NCI-H510A treated with DMSO at 0.1 percent for 48 hours (cell line): ENCODE measurements at places on chromosomes 4 and X.

DNA sequence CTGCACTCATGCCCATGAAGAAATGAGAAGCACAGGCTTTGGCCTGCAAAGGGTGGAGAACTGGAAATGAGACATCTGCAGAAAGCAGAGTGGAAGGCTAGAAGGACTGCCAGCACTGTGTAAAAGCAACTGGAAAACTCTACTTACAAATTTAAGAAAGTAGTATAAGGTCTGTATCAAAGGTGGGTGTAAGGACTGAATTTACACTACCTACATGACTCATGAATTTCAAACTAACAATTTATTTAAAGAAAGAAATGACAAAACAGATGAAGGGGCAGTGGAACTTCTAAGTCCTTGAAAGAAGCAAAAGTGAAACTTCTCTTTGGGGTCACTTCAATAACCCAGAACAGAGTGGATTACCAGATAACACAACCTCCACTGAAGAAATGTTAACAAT lies 71.2 kb downstream of the SLC10A7 start:
- no peak for DNase-seq

- no peak for DNase-seq
Observed at GRCh38 chr4:145230726-145231125, 50.3 kb upstream of the OTUD4 start.

- DNase-seq, result no peak
Observed at GRCh38 chr4:61210186-61210939, 10.2 kb downstream of the ADGRL3 start.

DNA sequence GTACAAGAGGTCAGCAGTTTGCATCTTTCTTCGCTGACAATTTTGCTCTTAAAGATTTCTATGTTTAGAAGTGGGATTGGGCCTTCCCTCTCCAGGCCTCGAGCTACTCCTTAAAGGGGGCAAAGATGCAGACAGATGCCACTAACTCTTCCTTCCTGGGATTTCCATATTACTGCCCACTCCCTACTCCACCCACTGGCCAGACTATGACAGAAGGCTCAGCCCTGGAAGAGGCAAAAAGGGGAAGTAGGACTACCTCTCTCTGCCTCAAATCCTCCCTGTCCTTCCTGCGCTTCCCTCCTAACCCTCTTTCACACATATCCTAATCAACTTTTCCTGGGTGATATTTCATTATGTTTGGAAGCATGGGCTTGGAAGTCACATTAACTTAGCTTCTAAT lies 58.3 kb downstream of the EVC2 start:
- no peak for DNase-seq

GRCh38 chrX:149984411-149984810 lies 46.1 kb upstream of the EOLA2 start:
- DNase-seq, result no peak

DNA sequence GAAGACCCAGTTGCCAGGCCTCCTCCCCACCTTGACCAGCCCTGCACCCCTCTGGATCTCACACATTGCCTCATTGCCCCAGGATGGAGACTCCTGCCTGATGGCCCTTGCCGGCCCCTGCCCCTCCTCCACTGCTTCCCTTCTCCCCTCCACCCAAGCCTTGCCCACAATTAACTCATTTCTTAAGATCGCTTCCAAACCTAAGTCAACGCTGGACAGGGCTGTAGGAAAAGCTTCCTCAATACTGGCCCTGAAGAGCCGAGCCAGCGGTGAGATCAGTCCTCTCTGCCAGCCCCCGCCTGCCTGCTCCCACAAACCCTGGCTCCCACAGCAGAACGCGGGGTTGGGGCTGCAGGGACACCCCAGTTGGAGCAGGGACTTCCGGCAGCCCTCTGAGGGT lies 7.5 kb upstream of the HAUS7 start:
- DNase-seq, result no peak

GRCh38 chr4:10123227-10124101 lies 6.9 kb upstream of the WDR1 start:
- peak; percentile 3 for DNase-seq

GRCh38 chr4:143281507-143282190 lies 55.0 kb upstream of the GAB1 start:
- no peak for DNase-seq

DNA sequence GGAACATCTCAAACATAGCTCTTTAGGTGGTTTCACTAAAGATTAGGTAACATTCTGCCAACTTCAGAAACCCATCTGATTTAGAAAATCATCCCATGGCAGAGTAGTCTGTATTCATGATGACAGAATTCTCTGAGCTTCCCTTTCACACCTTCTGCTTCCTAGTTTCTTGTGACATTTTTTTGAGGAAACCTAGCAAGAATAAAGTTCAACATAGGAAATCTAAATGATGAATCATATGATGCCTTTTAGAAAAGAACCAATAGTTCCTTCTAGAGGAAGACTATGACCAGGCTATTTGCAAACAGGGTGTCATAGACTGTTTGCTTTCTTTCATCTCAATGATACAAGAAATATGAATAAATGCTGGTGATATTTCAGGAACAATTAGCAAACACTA lies 49.8 kb upstream of the CAMK2D start:
- DNase-seq, result no peak

DNA sequence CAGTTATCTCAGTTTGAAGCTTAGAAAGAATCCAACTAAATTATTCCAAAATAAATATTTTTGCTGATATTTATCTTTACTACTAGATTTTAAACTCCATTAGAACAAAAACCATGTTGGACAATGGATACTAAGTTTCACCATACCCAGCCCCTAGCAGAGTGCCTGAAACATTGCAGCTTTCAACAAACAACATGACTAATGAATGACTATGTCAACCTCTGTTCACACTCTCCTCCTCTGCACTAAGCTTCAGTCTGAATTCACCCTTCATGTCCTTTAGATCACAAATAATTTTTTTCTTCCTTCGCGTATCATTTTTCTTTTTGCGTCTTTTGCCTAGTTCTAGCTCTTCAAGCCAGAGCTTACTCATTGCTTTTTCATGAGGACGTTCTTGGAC lies 315.2 kb downstream of the PCDH10 start:
- DNase-seq, result no peak

DNA sequence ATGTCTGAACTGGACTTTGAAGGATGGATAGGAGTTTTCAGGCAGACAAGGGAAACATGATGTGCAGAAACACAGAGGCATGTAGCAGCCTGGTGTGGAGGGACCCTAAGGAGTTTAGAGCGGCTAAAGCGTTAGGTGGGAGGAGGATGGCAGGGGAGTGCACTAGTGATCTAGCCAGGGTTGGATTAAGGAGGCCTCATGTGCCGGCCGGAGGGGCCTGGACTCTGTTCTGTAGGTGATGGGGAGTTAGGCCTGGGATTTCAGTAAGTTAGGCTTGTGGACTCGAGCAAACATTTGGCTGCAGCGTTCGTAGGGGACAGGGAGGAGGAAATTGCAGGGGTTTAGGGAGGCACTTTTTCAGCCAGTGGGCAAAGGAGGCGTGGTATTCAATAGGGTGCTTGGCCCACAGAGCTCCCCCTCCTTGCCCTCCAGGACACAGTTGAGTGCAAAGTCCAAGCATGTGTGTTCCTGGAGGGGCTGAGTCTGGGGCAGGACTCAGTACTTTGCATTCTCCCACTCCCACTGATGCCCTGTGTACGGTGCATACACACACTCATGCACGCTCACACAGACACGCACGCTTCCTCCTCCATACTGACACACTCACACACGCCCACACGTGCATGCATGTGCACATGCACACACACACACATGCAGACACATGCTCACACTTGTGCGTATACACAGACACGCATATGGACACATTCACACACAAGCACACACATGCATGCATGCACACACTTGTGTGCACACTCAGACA lies 18.6 kb downstream of the PSAPL1 start:
- DNase-seq, result no peak

DNA sequence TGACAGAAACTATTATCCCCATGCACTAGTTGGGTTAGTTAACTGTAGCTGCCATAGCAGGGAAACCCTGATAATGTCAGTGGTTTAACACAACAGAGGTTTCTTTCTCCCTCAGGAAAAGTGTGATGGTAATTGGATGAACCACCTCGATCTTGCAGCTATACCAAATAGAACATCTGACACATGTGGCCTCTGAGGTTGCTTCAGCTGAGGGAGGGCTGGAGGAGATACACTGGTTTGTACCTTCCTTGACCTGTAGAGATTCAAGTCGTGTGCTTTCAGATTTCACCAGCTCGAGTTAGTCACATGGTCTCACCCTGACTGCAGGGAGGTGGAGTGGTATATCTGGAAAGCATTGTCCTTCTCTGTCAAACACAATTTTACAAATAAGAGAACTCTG lies 147.2 kb upstream of the SFRP2 start:
- no peak for DNase-seq

DNA sequence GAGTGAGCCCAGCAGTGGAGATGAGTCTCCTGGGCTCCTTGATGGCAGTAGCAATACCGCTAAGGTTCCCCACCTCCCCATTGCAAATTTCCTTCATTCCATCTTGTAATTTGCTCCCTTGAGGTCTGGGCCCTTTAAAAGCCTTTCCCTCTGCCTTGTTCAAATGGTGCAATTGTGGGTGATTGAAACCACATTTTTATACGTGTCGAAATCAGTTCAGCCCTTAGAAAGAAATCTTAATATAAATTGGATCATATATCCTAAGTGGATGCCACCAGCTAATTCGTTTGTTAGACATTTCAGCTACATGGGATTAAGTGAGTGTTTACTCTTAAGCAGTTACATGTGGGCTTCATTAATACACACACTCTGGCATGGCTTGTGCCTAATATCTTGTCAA lies 68.6 kb downstream of the NHS start:
- no peak for DNase-seq

GRCh38 chrX:8036914-8037313 lies 109.7 kb upstream of the PNPLA4 start:
- peak; percentile 80 for DNase-seq

DNA sequence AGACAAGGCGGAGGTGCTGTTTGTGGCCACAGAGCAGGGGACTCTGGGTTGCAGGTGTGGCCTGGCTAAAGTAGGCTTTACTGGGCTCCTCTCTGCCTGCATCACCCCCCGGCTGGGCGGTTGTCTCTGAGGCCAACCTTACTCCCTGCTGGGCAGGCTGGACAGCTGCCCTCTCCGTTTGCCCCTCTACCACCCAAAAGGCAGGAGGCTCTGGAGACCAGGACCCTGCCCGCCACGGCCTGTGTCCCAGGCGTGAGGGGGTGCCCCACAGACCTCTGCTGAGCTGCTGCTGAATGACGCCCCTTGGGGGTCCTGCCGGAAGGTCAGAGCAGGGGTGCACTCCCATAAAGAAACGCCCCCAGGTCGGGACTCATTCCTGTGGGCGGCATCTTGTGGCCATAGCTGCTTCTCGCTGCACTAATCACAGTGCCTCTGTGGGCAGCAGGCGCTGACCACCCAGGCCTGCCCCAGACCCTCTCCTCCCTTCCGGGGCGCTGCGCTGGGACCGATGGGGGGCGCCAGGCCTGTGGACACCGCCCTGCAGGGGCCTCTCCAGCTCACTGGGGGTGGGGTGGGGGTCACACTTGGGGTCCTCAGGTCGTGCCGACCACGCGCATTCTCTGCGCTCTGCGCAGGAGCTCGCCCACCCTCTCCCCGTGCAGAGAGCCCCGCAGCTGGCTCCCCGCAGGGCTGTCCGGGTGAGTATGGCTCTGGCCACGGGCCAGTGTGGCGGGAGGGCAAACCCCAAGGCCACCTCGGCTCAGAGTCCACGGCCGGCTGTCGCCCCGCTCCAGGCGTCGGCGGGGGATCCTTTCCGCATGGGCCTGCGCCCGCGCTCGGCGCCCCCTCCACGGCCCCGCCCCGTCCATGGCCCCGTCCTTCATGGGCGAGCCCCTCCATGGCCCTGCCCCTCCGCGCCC lies 920 bp downstream of the HTT-AS start:
- DNase-seq, result no peak

DNA sequence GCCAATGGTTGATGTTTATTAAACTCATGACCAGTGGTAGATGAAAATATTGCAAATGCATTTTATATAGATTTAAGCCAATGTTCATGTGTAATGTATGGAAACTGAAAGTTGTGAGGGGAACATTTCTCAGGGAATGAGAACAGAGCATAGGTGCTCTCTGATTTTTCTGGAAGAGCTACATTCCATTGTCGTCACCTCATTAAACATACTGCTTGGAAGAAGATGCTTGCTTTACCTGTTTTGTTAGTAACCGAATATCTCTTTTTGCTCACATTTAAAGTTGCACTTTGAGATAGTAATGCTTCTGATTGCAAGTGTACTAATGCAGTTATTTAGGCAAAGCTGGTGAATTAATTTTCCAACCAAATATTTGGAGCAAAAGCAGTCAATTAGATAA lies 93.8 kb upstream of the CLCN4 start:
- DNase-seq, result no peak

DNA sequence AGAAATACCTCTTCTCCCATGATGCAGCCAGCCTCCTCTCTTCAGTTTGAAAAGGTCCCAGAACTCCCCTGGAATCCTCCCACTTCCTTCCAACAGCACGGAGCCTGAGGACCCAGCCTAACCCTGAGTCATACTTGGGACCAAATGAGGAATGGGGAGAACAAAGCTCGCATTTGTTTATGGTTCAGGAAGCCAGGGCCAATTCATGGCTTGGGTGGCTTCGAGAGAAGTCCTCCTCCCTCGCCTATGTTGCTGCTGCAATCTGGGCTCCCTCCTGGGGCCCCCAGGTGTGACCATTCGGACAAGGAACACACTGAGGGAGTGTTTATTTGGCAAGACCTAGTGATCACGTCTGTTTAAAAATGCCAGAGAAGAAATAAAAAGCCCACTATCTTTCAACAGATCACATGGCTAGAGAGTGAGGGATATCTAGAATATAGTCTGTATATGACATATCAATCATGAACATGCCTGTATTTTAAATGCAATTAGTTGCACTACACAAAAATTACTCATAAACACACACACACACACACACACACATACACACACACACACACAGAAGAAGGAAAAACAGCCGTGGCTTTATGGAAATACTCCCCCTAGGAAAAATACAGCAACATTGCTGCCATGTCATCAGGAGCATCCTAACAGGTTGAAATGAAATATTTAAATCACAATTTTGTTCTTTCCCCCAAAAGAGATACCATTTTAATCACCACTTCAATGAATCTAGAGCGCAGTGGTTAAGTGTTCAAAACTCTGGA lies 155.7 kb upstream of the MAP3K15 start:
- DNase-seq, result no peak

- no peak for DNase-seq
Observed at GRCh38 chrX:8433109-8434062, 31.2 kb upstream of the VCX3B start.

GRCh38 chr4:102503301-102503746 lies 2.2 kb downstream of the NFKB1 start:
- DNase-seq, result peak; percentile 33
